ENCODE measurements at places on chromosomes 6 and 20.

DNA sequence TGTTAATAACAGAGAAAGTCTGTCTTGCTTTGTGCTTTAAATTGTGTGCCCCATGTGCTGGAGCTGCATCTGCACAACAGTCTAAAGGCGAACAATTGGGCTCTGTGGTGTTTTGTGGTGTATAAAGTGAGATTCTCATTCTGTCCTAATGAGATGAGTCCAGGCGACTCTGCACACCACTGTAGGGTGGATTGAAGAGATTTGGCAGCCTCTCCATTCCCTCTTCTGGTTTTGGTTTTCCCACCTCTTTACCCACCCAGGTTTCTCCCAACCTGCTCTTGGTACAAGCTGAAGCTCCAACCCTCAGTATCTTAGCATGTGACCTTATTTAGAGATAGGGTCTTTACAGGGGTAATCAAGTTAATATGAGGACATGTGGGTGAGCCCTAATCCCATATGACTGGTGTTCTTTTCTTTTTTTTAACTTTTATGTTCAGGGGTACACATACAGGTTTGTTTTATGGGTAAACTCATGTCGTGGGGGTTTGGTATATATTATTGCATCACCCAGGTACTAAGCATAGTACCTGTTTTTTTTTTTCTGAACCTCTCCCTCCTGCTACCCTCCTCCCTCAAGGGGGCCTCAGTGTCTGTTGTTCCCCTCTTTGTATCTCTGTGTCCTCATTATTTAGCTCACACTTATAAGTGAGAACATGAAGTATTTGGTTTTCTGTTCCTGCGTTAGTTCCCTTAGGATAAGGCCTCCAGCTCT, 217.6 kb upstream of the DTNBP1 start:
- no peak for DNase-seq

DNA sequence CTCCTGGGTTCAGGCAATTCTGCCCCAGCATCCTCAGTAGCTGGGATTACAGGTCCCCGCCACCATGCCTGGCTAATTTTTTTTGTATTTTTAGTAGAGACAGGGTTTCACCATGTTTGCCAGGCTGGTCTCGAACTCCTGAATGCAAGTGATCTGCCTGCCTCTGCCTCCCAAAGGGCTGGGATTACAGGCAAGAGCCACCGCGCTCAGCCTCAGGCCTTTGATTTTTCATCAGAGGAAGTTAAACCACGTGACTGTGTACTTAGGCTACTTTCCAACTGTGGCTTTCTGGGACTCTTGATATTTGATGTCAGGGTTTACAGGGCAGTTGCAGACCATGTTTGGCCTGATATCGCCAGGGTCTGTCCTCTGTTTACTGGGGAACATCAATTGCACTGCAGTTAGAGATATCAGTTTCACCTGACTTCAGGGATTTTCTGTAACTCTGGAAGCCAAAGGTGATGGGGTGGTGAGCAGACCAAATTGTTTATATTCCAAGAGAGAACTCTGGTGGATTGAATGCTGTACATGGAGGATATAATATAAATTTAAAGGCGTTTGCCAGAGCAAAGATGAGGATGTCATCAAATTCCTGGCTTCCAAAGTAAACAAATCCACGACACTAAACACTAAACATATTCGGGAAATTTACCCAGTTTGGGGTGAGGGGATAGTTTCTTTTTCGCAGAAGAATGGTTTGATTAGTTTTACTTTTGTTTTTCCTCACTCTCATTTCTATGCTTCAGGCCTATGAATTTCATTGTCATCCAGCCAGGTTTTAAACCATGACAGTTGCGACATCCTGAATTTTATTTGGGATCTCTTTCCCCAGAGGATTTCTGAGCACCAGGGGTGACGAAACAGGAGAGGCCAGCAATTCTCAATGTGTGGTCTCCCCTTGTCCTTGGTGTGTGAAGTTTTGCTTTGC, 4.2 kb downstream of the PSMF1 start:
- DNase-seq = peak; percentile 43

GRCh38 chr20:63056236-63057170, 49.7 kb upstream of the BHLHE23 start:
- DNase-seq = peak; percentile 45

- DNase-seq = no peak
Observed at GRCh38 chr6:163718537-163718936, 304.0 kb downstream of the QKI start.

- DNase-seq = peak; percentile 79
Observed at GRCh38 chr6:143596866-143597265, 80.9 kb upstream of the PHACTR2 start.

DNA sequence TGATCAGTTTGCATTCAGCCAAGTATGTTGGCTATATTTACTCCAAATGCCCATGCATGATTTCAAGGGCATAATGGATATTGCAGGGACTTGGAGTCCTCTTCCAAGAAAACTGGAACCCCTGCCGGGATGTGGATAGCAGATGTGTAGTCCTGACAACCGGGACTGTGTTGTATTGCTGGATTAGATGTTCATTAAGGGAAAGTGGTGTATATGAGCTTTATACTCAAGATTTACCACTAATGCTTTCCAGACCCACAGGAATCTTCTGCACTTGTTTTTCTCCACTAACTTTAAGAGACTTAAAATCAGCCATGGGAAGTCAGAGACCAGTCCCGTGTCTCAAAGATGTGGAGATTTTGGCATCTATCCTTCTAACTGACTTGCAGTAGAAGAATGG, 770.9 kb downstream of the HDGFL1 start:
- DNase-seq = no peak

GRCh38 chr20:45138561-45139300, 14.5 kb upstream of the WFDC12 start:
- peak; percentile 16 for DNase-seq

DNA sequence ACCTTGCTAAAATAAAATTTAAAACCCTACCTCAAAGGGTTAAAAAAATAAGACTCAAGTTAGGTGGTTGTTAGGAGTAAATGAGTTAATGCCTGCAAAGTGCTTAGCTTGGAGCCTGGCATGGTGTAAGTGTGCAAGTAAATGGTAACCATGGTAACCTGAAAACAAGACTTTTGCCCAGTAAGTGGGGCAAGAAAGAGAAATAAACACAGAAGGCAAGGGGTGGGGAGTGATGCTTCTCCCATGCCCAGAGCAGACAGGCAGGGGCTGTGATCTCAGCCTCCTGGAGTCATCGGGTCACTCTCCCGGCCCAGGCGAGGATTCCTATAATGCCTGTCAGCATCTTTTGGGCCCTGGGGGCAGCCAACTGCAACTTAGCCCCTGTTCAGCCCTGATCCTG, 59.2 kb upstream of the SLC32A1 start:
- no peak for DNase-seq

DNA sequence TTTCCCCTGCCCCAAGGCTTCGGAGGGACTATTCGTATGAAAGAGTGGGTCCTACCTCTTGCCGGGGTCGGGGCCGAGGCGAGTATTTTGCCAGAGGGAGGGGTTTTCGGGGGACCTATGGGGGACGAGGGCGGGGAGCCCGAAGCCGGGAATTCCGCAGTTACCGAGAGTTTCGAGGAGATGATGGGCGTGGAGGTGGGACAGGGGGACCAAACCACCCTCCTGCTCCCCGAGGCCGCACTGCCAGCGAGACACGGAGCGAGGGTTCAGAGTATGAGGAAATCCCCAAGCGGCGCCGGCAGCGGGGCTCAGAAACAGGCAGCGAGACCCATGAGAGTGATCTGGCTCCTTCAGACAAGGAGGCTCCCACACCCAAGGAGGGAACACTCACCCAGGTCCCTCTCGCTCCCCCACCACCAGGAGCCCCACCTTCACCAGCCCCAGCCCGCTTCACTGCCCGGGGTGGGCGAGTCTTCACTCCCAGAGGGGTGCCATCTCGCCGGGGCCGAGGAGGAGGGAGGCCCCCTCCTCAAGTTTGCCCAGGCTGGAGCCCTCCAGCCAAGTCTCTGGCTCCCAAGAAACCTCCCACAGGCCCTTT, 11.3 kb downstream of the PRRC2A start:
- DNase-seq = no peak

GRCh38 chr6:52361414-52361944, 472 bp upstream of the PAQR8 start:
- DNase-seq = peak; percentile 58

- no peak for DNase-seq
Observed at GRCh38 chr6:115830895-115831294, 229.8 kb downstream of the FRK start.

- no peak for DNase-seq
Observed at GRCh38 chr20:25025986-25026605, 31.8 kb downstream of the ACSS1 start.

GRCh38 chr20:10554285-10554684, 119.2 kb downstream of the SLX4IP start:
- DNase-seq = no peak
